ENCODE measurements at places on chromosomes 1 and 21.

GRCh38 chr1:20443703-20444586 lies 42.1 kb downstream of the CAMK2N1 start:
- DNase-seq: no peak

DNA sequence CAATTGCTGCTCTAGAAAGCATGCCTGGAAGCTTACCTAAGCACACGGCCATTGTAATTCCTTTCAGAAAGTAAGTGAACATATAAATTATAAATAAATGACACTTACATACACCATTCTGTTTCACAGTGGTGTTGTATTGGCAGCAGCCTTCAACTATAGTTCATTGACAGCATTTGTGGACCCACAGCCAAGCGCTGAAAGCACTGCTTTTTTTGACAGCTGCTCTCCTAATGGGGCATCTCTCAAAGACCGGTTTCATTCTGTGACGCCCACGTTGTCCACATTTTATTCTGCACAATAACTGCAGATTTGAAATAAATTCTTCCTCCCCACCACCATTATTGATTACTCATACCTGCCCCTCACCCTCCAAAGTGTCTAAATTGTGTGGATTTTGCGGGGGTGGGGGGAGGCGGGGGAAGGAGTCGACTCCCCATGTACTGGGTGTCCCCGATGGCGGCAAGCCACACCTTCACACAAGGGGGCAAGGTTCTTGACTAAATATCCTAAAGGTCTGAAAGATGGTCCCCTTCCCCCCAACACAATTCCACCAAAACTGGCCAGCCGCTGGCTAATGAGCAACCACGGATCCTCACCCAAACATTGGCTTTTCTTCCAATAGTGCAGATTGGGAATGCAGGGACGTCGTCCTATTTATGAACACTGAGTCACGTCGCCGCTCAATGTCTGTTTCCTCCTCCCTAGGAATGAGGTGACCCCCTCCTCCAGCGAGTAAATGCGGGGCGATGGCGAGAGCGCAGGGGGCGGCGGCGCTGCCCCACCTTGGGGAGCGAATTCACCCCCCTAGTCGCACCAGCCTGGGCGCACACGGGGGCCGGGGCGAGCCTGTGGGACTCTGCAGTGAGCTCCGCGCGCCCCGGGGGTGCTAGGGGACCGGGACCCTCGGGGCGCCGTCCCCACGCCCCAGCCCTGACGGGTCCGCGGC lies 960 bp downstream of the RCAN1 start:
- no peak for DNase-seq

DNA sequence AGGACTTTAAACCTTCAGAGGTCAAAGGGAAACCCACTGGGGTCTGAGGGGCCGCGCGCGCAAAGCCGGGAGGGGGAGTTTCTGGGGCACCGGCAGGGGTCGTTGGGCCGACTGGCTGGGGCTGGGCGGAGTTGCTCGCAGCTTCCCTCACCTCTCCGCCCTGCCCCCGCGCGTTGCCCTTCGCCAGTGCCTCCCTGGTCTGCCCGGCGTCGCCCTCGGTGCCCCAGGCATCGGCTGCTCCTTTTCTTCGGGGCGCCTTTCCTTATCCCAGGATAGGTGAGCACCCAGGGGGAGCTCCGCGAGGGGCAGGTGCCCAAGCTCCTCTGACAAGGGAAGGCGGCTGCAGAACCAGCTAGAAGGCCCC lies 390 bp upstream of the NGF start:
- no peak for DNase-seq

GRCh38 chr1:181100015-181100905 lies 11.8 kb downstream of the IER5 start:
- no peak for DNase-seq

- DNase-seq: no peak
These were observed 516.9 kb downstream of the AMY1C start for GRCh38 chr1:104266612-104267011.

DNA sequence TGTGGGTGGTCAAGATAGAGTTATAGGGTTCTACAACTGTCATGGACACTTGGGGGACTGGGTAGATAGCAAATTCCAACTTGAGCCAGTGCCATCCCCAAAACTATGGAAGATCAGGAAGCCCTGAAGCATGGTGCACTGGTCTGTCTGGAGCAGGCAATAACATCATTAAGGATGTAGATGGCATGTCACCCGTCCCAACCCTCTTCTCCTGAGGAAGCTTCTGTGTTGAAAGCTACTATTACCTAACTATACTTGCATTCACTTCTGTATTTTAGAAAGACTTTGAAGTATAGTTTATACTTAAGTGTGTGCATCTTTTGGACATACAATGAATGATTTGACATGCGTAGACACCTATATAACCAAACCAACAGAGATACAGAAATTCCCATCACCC lies 32.9 kb downstream of the RABIF start:
- DNase-seq: no peak

- no peak for DNase-seq
These were observed 61.6 kb downstream of the NFIA start for GRCh38 chr1:61143821-61144424.

DNA sequence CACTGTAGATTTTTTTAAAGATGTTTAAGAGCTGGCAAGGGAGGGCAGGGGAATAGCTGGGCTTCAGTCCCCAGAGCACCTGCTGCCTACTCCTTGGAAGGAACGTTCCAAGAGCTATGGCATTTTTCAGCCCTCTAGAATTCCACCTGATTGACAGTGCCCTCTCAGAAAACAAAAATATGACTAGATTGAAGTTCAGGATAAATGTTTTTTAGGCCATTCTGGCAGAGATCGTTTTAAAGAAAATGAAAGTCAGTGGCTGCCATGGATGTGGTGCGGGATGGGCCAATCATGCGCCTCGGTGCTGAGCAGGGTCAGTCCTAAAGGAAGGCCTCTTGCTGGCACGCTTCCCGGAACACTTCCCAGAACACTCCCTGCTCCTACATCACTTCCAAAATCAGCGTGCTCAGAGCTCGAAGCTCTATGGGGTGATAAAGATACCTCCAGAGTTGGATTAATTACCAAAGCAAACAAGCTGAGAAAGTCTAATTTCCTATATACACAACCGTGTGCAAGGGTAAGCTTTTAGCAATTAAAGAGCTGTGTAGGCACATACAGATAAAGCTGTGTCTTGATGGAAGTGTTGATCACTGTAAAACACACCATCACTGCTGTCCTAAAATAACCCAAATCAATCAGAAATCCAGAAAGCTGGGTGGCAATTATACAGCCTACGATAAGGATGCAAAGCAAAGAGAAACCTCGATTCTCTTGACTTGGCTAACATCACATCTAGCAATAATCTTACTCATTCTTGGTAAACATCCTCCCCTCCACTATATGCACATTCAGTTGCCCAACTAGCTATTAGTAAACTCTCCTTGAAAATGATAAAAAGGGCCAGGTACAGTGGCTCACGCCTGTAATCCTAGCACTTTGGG lies 34.6 kb downstream of the TGFBR3 start:
- no peak for DNase-seq

- DNase-seq: no peak
These were observed 94.1 kb upstream of the VANGL1 start for GRCh38 chr1:115547696-115548095.

GRCh38 chr1:221704306-221704705 lies 37.6 kb downstream of the DUSP10 start:
- DNase-seq: no peak

GRCh38 chr1:181105134-181106021 lies 16.9 kb downstream of the IER5 start:
- DNase-seq: peak; percentile 94

DNA sequence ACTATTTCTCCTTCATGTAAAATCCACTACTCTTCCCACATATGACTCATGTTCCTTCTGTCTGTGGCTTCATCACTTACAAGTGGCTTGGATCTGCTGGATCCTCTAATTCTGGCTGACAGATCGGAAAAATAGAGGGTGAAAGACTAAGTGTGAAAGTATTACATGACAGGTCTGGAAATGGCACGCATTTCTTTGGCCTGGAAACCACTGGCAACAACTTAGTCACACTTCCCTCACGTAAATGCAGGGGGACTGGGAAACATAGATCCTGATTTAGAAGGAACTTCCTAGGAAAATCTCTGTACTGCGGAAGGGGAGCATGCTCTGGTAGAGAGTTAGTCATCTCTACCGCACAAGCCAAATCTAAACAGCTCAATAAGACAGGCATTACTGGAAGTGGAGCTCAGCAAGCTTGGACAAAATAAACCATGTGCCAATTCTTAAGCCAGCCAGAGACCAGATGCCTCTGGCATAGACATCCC lies 305.4 kb upstream of the PTBP2 start:
- no peak for DNase-seq

DNA sequence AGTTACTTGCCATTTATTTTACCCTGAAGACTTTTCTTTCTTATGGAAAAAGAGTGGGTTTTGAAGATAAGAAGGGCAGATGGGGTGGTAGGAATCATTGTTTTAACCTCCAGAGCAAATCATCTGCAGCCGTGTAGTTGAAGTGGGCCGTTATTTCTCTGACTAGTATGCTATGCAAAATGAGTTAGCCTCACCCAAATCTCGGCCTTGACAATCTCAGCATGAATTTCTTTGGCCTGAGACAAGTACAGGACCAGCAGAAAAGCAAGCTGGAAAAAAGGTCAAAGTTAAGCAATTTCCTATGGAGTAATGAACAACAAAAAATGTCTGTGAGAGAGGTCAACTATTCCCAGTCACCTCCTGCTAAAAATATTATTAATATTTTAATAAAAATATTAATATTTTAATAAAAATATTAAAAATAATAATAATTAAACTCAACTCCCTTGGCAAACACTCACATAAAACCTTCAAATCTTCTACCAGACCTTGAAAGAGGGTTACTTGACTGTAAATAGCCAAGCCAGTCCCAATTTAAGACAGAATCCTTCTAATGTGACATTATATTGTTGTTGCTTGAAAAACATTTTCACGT lies 6.8 kb upstream of the TEKT2 start:
- DNase-seq: no peak

GRCh38 chr1:117076648-117077047 lies 16.5 kb downstream of the TTF2 start:
- no peak for DNase-seq

DNA sequence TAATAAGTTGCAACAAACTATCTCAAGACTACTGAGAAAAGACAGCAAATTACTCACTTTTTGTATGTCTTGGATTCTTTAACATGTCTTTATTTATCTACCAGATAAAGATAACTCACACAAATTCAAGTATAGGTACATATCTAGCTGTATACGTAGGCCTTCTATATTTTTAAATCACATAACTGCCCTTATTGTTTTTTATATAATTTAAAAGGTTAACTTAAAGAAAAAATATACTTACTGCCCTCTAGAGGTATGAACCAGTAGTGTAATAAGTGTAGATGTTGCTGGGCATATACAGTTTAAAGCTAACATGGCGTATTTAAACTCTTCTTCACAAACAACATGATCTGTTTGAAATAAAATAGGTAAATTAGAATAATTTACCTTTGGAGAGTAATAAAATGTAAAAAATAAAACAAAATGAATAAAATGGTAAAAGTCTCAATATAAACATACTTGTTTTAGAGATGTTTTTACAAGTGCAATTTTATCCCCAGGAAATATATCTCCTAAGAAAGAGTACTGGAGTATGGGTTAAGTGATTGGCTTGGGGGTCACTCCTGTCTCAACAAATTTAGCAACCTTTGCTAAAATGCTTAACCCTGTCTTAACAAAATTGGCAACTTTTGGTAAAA lies 235.2 kb downstream of the KCNT2 start:
- DNase-seq: no peak

- no peak for DNase-seq
These were observed 66.5 kb downstream of the TSEN15 start for GRCh38 chr1:184118046-184118445.

DNA sequence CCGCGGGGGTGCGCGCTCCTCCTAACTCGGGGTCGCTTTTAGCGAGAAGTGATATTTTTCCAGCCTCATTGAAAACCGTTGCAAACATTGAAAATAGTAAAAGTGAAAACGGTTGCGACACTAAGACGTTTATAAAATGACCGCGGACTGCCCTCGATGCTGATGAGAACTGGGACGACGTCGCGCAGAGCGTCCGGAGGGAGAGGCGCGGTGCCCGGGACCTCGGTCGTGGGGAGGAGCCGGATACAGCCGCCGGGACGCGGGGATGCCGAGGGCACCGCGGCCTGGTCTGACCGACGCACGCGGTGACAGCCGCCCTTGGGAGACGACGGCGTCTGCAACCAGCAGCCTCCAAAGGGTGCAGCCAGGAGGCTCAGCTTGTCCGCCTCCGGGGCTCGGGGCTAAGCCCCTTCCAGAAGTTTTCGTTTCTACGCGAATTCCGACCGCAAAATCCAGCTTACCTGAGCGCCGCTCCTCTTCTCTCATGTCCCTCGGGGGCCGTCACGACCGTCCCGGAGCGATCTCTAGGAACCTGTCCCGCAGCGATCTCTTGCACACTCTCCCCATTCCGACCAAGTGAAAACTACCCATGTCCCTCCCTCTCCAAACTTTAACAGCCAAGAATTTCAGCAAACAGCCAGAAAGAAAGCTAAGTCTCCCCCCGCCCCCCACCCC lies 144.4 kb upstream of the ETS2 start:
- no peak for DNase-seq

GRCh38 chr1:41435570-41436178 lies 48.8 kb downstream of the EDN2 start:
- DNase-seq: no peak

DNA sequence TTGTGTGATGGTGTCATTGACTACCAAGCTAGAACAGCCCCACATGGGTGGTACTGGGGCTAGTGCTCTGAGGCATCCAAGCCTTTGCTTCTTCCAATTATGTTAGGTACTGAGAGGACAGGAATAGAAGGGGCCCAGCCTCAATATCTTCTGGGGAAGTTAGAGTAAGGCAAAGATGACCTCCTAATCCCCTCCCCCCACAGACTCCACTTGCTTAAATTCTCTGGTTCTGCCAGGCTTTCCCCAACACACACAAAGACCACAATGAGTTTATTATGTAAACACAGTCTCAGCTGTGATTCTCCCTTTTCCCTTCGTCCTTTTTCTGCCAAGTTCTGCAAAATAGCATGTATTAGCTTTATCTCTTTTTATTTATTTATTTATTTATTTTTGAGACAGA lies 3.1 kb upstream of the TACSTD2 start:
- DNase-seq: no peak

DNA sequence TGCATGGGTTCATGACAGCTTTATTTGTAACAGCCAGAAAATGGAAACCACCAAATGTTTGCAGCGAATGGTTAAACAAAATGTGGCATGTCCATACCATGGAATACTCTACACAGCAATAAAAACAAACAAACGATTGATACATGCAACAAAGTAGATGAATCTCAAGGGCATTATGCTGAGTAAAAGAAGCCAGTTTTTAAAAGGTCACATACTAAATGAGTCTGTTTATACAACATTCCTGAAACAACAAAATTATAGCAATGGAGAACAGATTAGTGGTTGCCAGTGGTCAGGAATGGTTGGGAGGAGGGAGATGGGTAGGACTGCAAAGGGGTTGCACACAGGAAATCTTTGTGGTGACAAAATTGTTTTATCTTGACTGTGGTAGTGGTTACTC lies 202.4 kb upstream of the UBE2U start:
- DNase-seq: no peak

GRCh38 chr1:236016083-236016482 lies 48.8 kb downstream of the NID1 start:
- DNase-seq: no peak

All from CD4-positive, alpha-beta T cell treated with Interleukin-6 at 100 ng/mL for 8 hours (primary cell).